ENCODE measurements at places on chromosomes 5 and 9. TPM values are rescaled to one million over a fixed set of nuclear protein-coding genes. Genes with fewer than 3 reads are reported as not detected.

GRCh38 chr5:139079991-139080610 lies 118.1 kb downstream of the SIL1 start:
- peaks cover 8% of the 10 kb centered on the region for H3K4me1 ChIP-seq
- H3K27me3 ChIP-seq: no peaks in the 10 kb centered on the region
- DNase-seq: no peak
- no peak overlapping the region for H3K27ac ChIP-seq
- no peak overlapping the region for H3K4me3 ChIP-seq

GRCh38 chr5:132890817-132891216 lies 17.3 kb downstream of the LEAP2 start:
- H3K27ac ChIP-seq: no peak overlapping the region
- H3K36me3 ChIP-seq: peaks cover 98% of the 10 kb centered on the region
- no peaks in the 10 kb centered on the region for H3K27me3 ChIP-seq
- H3K4me1 ChIP-seq: no peaks in the 10 kb centered on the region
- H3K4me3 ChIP-seq: no peak overlapping the region

DNA sequence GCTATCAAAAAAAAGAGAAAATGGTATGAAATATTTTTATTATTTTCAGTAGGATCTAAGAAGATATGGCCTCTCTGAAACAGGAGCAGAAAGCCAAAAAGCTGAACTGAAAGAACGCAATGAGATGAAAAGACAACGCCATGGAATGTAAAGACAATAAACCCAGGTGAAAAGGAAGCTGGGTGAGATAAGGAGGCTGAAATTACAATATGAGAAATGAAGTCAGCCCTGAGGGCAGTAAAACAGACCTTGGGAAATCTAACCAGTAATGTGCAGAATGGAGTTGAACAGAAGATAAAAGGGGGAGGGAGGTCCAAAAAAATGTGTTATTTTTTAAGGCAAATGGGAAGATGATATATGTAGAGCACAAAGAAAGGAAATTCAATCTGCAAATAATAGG lies 265.3 kb downstream of the ENC1 start:
- H3K4me3 ChIP-seq: no peak overlapping the region
- no peak for DNase-seq
- H3K27ac ChIP-seq: no peak overlapping the region

NME5 gene
- total RNA-seq: 1.7 TPM

FGD3 gene
- 6.3 TPM for total RNA-seq
